ENCODE measurements at places on chromosomes 1 and 21.

- DNase-seq = no peak
Observed at GRCh38 chr1:42736152-42736551, 3.9 kb downstream of the CLDN19 start.

- DNase-seq = no peak
Observed at GRCh38 chr1:209414803-209415329, 168.6 kb upstream of the CAMK1G start.

DNA sequence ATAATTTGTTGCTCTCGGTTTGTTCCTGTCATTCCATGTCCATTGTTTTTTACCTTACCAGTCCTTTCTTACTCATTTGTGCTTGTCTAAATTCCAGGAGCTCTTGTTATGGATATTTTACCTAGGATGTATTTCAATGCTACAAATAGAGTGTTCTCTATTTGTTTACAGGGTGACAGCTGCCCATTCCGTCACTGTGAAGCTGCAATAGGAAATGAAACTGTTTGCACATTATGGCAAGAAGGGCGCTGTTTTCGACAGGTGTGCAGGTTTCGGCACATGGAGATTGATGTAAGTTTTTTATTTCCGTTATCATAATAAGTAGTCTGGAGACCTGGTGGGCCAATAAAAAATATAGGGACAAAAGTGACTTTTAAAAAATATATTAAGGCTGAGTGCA, 23.0 kb downstream of the ZBED6 start:
- DNase-seq = no peak

GRCh38 chr1:228157729-228158126, 7.9 kb upstream of the IBA57 start:
- no peak for DNase-seq

GRCh38 chr1:147472966-147473732, 68.2 kb upstream of the BCL9 start:
- DNase-seq = no peak

DNA sequence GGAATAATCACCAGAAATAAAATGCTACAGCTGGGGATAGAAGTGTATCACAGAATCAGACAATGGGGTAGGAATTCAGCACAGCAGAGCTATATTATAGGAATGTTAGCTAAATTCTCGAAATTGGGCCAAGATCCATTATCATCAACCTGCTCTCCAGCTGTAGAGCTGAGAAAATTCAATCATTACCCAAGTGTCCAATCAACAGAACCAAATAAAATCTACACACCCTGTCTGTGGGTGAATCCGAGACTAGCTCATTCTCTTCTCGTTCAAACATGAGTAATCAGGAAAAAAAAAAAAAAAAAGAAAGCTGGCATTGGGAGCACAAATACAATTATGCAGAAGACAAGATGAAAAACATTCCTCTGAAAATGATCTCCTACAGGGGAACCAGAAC, 119.2 kb downstream of the CDC7 start:
- DNase-seq = no peak

DNA sequence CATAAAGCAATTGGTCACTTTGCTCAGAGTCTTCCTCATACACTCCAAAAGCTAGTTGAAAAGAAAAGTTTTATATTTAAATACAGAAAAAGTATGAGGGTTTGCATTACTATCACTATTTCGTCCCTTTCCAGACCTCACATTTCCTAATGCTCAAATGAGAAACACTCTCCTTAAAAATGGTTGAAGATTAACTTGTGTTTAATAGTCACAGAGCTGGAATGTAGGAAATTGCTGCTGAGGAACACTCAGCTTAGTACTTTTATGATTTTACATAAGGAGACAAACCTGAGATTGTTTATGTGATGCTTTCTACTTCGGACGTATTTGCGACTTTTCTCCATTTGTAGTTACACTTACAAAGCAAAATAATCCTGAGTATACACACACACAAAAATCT, 39.8 kb downstream of the MYSM1 start:
- no peak for DNase-seq

- no peak for DNase-seq
Observed at GRCh38 chr1:98732985-98733781, 71.7 kb downstream of the SNX7 start.

- no peak for DNase-seq
Observed at GRCh38 chr1:70979881-70980280, 67.7 kb downstream of the PTGER3 start.

- no peak for DNase-seq
Observed at GRCh38 chr1:68028566-68028965, 21.9 kb downstream of the DIRAS3 start.

DNA sequence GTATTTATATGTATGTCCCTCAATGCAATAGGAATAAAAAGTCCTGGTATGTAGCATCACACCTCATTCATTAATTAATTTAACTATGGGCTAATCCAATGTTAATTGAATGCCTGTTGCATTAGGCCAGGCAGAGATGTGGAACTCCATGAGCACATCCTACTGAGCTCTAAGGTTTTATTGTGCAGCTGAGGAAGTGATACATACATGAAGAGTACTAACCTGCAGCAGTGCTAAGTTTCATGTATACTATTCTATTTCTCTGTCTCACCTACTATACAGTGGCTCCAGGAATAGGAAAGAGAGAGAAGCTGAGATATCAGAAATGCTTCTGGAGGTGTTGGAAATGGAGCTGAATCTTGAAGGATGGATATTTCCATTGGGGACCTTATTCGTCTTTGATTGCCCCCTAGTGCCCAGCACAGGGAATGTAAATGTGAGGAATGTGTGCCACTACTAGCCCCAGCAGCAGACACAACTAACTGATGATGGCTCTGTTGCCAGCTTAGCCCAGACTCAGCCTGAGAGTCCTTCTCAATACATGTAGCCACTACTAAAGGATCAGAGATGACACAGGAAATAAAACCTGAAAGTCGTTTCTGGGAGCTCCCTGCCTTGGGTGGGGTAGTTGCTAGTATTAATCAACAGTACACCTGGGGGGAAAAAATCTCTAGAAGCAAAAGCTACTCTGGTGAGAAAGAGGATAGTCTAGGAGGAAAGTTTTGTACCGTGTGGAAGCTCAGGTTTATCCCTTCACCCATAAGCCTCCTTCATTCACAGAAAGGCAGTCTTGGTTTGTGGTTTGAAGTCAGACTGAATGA, 173.3 kb upstream of the FOXD3 start:
- peak; percentile 54 for DNase-seq

DNA sequence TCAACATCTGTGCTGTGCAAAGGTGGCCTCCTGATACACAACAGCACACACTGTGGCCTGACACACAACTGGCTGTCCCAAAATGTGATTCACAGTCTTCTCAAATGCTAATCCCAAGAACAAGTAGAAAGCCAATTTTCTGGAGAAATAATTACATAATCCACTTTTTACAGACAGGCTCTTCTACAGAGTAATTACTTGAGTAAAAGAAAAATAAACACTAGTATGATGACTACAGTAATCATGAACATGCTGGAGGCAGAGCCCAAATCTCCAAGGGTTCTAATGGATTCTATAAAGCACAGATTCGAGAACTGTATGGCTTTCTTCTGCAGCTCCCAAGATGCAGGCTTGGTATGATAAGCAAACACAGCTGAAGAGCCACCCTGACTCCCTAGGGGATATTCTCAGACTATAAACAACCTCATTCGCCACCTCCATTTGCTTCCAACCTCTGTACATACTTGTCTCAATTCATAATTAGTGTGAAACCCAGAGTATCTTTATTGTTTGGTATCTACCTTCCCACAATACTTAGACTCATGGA, 81.9 kb downstream of the SIPA1L2 start:
- peak; percentile 92 for DNase-seq

GRCh38 chr1:68377098-68377497, 72.7 kb downstream of the RPE65 start:
- no peak for DNase-seq

- peak; percentile 57 for DNase-seq
Observed at GRCh38 chr1:182699393-182700350, 15.3 kb upstream of the RGS8 start.

DNA sequence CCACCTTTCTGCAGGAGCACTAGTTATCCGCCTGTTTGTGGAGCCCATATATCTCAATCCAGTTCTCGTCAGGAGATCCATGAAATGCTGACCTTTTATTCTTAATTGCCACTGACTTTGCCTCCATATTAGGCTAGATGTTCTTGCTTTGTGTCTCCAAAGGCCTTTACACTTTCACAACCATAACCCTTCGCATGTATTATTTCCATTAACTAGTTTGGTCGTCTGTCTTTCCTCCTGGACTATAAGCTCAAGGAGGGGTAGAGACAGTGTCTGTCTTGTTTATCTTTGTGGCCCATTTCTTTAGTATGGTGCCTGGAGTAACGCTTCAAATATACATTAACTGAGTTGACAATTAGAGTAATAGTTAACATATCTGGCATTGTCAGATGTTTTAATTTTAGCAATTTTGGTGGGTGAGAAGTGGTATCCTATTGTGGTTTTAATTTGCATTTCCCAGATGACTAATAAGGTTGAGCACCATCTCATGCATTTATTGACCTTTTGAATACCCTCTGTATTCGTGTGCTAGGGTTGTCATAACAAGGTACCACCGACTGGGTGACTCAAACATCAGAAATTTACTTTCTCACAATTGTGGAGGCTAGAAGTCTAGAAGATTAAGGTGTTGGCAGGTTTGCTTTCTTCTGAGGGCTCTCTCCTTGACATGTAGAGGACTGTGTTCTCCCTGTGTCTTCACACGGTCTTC, 21.7 kb upstream of the IL12RB2 start:
- no peak for DNase-seq

DNA sequence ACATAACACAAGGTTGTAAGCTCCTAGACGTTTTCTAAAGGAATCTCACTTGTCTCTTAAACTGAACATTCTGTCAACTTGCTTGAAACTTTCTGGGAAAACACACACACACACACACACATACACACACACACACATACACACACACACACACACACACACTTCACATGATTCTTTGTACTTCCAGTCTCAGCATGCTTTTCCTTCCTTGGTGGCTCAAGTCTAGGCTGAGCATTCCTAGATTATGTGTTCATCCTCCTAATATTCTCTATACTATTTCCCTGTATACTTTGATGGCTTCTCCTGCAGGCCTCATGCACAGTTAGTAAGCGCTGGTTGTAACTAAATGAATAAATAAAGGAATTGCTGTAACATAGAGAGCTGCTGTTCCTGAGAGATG, 372.1 kb downstream of the PTPRC start:
- DNase-seq = no peak

- DNase-seq = no peak
Observed at GRCh38 chr1:159895836-159896545, 4.0 kb downstream of the CFAP45 start.

GRCh38 chr1:7371926-7372325, 399.2 kb upstream of the VAMP3 start:
- no peak for DNase-seq

DNA sequence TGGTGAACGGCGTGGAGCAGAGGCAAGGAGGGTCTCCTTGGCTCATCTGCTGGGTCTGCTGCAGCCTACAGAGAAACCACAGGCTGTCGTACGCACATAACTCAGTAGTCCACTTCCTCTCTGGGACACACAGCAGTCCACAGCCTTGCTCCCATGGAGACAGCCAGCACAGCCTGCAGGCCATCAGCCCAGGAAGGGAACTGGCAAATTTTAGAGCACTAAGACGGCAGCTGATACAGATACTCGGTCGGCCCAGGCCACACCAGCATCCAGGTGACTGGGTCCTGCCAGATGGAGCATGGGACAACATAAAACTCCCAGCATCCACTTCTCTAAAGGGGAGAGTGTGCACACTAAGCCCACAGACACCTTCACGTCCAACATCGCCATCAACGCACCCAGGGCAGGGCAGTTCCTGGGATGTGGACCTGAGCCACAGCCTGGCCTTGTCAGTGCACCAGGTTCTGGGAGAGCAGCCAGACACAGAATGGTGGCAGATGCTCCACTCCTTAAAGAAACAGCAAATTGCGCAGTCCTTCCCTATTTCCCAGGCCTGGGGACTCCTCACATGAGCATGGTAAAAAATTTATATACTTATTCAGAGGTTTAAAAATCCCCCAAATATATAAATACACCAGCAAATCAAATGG, 247.1 kb upstream of the RAB4A start:
- DNase-seq = no peak

- DNase-seq = no peak
Observed at GRCh38 chr1:98086156-98086555, 165.3 kb upstream of the DPYD start.

DNA sequence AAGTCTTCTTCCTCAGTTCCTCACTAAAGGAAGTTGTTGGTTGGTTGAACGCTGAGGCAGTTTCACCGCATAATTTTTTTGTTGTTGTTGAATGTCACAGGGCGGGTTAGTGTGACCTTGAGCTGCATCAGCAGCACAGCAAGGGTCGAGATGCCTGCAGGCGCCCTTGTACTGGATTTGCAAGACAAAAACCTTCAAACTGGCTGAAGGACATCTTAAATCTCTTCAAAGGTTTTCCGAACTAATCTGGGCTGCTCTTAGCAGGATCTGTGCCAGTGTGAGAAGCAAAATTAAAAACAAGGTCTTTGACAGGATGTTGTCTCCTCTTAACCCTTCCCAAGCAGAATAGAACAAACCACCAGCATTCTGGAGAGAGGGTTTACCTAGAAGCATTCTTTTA, 59.4 kb downstream of the NRIP1 start:
- DNase-seq = no peak

DNA sequence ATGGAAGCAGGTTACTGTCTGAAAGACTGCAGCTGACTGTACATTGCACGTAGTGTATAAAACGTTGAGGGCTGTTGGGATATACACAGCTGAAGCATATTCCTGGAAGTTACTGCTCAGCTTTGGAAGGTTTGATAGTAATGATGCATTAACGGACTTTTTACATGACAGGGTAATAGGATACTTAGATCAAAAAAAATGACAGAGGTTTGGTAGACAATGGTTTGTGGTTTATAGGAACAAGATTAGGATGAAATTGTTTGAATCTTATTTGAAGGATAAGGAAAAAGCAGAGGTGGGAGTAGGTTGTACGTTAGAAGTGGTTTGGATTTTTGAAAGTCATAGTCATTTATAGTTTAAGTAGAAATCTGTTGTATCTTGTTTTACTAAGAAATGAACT, 33.0 kb downstream of the ADGRL2 start:
- DNase-seq = no peak

DNA sequence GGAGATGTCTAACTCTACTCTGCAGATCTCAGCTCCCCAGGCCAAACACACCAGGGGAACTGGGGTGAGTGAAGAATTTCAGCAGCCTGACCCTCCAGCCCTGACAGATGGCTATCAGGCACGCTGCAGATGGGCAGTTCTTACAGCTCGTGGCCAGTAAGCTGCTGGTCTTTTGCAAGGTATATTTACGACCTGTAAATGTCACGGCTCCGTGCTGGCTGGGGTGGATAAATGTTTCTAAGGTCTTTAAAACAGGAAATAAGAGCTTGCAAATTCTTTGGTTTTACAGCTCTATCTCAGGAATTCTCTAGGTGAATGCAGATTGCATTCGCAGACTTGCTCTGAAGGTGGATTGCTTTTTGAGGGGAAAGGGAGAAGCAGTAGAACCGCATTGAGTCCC, 10.1 kb downstream of the DOP1B start:
- no peak for DNase-seq

GRCh38 chr1:16243936-16244649, 7.1 kb upstream of the CPLANE2 start:
- DNase-seq = peak; percentile 76

- DNase-seq = no peak
Observed at GRCh38 chr1:22387919-22388580, 63.6 kb upstream of the ZBTB40 start.

Measured in NCI-H1436 (cell line).